Common myeloid progenitor, CD34-positive (primary cell): ENCODE measurements at places on chromosomes 6 and 20.

DNA sequence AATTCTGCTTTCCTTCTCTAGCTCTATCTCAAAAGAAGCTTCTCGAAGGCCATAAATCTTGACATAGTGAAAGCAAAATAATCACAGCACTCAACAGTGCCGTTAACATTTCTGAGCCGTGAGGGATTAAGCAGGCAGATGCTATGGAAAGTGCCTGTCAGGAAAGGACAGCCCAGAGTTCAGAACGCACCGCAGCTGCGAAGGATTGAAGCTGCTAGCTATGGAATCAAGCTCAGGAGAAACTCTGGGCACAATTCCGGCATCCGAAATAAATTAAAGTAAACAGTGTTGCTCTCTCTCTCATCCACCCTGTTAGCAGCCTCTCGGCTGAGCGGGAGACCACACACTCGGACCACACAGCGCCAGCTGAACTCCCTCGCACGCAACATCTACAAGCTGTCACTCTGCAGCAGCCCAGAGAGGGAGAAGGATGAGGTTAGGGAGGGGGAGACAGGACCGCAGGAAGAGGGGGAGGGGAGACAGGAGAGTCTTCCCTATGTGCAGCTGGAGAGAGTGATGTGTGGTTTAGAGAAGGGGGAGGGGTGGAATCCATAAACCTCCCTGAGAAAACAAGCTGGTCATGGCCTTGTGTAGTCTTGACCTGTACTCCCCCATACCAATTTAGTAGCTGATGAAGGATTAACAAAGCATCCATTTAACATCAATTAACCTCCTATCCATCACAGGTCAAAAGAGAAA is 9.0 kb downstream of the EXOC2 start:
- peak; percentile 74 for DNase-seq

DNA sequence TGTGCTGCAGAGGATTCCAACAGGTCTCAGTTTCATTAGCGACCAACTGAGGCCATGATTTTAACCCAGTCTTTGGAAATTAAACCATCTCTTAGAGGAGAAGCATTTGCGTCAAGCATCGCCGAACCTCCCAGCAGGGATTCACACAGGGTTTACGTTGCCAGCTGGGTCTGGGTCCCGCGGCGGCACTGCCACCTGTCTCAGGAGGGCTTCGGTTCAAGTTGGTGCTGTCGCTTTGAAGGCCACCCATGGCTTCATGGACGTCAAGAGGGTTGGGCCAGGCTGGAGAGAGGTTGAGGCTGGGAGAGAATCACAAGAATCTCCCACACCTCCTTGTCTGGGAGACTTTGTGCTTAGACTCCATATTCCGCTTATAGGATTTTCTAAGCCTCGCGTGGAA is 43.0 kb upstream of the FRMD1 start:
- no peak for DNase-seq

DNA sequence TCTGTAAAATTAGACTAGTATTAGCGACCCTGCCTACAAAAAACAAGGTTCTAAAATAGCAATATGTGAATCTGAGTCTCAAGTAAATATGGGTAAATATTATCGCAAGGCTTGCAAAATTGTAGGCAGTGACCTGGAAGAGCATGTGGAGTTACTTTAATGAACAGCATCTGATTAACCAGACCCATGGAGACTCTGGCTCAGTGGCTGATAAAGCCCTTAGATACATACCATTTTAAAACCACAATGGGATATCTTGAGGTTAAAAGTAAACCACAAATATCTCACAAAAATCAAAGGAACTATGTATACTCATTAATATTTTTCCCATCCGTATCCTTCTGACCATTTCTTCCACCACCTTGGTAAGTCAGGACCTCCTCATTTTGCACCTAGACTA is 187.0 kb downstream of the MTFR2 start:
- DNase-seq, result no peak

GRCh38 chr6:73640179-73640750 is 13.5 kb downstream of the SLC17A5 start:
- no peak for DNase-seq

DNA sequence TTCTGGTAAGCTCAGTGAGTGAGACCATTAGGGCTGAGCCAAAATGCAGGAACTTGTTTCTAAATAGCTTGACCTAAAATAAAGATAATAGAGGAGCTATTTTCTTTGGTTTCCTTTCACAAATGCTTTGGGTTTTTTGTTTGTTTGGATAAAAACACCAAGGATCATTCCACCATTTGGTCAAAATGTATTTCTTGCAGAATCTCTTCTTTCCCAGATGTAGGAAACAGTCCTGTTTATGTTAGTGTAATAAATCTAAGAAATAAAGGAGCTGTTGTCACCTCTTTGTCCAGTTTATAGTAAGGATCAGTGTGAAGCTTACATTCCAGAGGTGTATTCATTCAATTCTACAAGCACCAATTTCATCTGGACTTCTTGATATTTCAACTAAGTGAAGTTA is 297.8 kb downstream of the GJA1 start:
- no peak for DNase-seq
